NCI-H187 treated with DMSO at 0.1 percent for 48 hours (cell line): ENCODE measurements at places on chromosomes 11 and 22.

- no peak for DNase-seq
Observed at GRCh38 chr11:4066910-4067309, 27.7 kb upstream of the RRM1 start.

GRCh38 chr11:61447601-61448551 lies 18.0 kb downstream of the SDHAF2 start:
- DNase-seq: no peak

- DNase-seq: no peak
Observed at GRCh38 chr11:60950024-60950423, 2.0 kb downstream of the SLC15A3 start.

GRCh38 chr11:68424981-68425865 lies 35.3 kb upstream of the PPP6R3 start:
- DNase-seq: no peak

DNA sequence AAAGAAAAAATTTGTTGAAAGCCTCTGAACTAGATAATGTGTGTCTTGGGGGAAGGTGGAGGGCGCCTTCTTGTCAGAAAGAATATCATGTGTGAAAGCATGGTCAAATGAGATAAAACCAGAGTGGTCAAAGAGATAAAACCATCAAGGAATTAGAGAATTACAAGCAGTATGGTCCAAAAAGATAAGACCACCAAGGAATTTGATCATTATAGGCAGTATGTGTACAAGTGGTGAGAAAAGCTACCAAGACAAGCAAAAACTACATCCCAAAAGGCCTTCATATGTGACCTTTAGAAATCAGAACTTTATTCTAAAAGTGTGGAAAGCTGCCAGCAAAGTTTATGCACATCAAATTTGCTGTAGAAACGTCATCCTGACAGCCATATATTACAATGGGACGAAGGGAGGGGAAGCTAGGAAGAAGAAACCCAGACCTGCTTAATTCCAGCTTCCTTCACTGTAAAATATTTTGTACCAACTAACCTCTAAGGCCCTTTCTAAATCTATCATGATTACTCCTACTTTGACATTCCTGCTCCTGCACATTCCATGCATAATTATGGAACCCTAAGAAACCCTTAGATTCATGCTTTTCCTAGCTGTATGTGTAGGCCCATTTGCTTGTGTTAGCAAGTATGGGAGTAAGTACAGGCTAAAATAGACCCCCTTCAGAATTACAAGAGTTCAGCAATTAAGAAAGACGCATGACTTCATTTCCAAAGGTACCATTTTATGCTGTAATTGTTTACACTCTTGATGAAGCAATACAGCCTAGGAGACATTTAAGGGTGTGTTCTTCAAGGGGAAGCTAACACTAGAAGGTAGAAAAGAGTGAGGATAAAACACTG lies 51.6 kb downstream of the LGR4 start:
- DNase-seq: no peak

DNA sequence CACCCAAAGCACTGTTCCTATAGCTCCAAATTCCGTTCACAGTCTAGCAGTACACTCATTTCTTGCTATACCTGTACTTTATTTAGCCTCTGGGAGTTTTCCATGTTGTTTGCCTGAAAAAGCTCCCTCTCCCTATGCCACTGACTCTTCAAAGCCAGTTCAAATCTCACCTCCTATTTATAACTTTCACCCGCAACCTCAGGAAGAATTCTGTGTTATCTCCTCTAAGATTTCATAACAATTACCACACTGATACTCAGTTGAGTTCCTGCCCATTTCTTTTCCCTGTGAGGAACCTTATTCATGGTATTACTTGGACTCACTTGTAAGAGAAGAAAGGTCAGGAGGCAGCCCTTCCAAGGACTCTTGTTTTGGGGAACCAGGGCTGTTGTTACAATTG lies 25.2 kb downstream of the GDPD4 start:
- no peak for DNase-seq

GRCh38 chr22:20729194-20729593 lies 44.7 kb upstream of the SERPIND1 start:
- DNase-seq: no peak

DNA sequence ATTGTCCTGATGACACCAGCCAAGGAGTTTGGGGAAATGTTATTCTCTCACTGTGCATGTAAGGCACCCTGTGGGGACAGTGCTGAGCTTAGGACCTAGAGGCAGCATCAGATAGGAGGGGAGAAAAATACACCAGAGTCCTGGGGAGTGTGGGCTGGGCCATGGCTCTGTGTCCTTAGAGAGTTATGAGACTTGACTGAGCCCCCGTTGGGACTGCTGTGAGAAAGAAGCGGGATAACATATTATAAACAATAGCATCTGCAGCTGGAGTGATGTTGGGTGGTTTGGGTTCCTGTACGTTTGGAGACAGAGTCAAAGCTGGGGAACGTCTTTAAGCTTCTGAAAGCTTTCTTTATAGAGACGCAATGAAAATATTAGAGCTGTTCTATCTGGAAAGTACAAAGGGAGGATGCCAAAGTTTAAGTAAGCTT lies 90.9 kb upstream of the CRTAM start:
- DNase-seq: no peak

DNA sequence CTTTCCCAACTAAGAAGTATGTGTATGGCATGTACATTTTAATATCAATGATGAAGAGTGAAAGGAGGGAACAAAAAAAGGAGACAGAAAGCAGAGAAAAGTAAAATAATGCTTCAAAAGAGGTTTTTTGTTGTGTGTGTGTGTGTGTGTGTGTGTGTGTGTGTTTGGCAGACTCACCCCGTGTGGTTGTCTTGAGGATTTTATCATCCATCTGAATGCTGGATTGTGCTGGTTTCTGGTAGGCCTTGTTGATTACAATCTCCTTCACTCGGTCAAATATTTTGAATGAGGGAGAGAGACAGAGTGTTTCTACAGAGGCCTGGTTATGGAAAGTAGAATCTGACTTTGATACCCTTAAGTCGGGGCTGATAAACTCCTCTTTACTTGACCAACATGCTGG lies 128.5 kb downstream of the ENTHD1 start:
- no peak for DNase-seq

- no peak for DNase-seq
Observed at GRCh38 chr22:36554098-36554497, 25.1 kb upstream of the EIF3D start.

- no peak for DNase-seq
Observed at GRCh38 chr11:28757725-28758515, 649.7 kb downstream of the METTL15 start.

GRCh38 chr11:113182288-113182687 lies 132.1 kb upstream of the TTC12 start:
- DNase-seq: no peak

DNA sequence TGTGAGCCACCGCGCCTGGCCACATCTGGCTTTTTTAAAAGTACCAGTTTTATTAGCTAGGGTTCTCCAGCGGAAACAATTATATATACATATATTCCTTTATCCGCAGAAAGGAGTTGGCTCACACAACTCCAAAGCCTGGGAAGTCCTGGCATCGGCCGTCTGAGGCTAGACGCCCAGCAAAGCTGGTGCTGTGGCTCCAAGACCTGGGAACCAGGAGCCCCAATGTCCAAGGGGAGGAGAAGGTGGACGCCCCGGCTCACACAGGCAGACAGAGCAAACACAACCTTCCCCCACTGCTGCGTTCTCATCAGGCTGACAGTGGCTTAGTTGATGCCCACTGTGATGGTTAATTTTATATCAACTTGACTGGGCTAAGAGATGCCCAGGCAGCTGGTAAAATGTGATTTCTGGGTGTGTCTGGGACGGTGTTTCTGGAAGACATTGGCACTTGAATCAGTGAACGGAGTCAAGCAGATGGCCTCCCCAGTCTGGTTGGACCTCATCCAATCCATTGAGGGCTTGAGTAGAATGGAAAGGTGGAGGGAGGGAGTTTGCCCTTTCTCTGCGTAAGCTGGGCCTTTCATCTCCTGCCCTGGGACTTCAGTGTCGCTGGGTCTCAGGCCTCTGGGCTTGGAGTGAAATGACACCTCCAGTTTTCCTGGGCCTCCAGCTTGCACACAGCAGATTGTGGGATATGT lies 904.4 kb downstream of the BRD1 start:
- no peak for DNase-seq

DNA sequence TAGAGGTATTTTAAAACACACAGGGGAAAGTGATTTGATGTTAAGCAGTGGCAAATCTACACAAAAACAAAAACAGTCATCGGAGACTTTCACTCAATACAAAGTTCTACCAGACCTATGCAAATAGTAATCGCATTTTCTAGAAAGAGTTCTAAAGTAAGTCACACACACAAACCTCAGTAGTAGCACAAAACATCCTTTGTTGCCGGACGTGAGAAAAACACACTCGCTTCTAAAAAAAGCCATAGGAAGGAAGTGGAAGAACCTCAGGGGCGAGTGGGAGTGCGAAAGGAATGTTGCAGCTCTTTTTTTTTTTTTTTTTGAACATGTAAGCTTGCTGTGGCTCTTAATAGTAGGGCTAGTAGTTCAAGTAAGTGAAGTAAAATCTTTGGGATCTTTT lies 88.9 kb downstream of the MAML2 start:
- no peak for DNase-seq

- no peak for DNase-seq
Observed at GRCh38 chr11:75319035-75319877, 32.2 kb downstream of the ARRB1 start.

DNA sequence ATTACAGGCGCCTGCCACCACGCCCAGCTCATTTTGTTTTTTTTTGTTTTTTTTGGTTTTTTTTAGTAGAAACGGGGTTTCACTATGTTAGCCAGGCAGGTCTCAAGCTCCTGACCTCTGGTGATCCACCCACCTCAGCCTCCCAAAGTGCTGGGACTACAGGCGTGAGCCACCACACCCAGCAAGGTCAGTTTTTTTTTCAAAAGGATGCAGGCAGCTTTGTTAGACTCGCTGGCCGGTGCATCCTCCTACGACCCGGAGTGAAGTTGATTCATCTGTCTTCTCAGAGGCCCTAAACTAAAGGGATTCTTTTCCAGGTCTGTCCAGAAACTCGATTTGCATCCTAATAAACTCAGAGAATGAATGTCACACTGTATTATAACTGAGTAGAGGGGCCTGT lies 182.3 kb downstream of the DBX1 start:
- DNase-seq: no peak

GRCh38 chr22:20957102-20957682 lies 9.9 kb upstream of the AIFM3 start:
- no peak for DNase-seq

GRCh38 chr11:66851239-66851596 lies 5.6 kb upstream of the LRFN4 start:
- DNase-seq: no peak

DNA sequence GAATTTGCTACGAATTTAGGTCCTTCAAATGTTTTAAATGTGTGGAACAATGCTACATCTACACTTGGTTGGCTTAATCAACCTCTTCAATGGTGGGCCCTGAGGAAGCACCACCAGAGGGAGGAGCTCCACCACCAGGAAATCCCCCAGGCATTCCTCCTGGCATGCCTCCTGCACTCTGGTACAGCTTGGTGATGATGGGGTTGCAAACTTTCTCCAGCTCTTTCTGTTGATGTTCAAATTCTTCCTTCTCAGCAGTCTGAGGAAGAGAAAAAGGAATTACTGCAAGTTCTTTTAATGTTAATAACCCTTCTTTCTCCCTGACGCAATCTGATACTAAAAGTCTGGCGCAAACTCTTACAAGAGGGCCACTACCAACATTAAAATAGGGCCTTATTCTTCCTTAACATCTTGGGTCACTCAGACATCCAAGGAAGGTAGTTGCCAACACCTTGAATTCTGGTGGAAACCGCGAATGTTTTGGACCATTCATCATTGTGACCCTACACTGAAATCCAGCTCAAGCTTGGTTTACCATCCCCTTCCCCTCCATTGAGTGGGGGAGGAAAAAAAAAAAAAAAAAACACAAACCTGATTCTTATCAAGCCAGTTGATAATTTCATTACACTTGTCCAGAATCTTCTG lies 4.2 kb downstream of the HSPA8 start:
- DNase-seq: no peak

DNA sequence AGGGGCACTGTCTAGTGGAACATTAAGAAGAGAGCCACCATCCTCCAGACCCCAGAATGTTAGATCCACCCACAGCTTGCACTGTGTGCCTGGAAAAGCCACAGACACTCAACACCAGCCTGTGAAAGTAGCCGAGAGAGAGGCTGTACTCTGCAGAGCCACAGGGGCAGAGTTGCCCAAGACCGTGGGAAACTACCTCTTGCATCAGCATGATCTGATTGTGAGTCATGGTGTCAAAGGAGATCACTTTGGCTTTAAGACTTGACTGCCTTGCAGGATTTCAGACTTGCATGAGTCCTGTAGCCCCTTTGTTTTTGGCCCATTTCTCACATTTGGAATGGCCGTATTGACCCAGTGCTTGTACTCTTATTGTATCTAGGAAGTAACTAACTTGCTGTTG lies 115.9 kb upstream of the CCDC179 start:
- no peak for DNase-seq

GRCh38 chr11:112004389-112004788 lies 20.8 kb upstream of the DLAT start:
- no peak for DNase-seq

GRCh38 chr11:73808052-73808451 lies 20.4 kb downstream of the MRPL48 start:
- DNase-seq: no peak

DNA sequence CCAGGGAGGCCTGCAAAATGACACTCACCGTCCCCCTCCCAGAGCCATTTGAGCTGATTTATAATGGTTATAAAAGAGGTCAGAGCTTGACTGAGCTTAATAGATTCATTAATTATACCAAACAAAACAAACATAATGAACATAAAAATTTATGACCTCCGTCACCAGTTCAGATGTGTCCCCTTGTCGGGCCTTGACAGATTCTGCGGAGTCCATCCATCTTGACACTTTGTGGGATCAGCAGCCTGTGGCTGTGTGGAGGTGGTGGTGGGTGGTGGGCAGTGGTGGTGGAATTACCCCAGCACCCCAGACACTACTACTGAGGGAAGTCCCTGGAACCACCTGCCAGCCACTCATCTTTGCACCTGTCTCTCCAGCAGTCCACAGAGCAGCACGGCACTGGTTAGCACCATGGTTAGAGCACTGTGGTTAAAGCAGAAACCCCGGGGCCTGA lies 83.5 kb downstream of the DSCAML1 start:
- no peak for DNase-seq
